Inflammatory macrophage treated with lipopolysaccharide for 1 hour (primary cell): ENCODE measurements at places on chromosomes 12 and 14.

- no peak for DNase-seq
These were observed 11.6 kb downstream of the TNS2 start for GRCh38 chr12:53061404-53062010.

DNA sequence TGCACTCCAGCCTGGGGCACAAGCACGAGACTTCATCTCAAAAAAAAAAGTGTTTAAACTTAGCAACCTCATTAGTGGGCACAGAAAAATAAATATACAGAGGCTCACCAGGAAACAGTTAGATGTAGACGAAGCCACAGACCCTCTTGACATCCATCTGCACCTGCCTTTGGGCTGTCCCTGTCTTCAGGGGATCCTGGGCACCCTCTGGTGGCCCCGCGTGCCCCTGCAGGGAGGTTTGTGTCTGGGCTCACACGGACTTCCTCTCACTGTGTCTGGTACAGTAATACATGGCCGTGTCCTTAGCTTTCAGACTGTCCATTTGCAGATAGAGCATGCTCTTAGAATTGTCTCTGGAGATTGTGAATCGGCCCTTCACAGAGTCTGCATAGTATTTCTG is 916.5 kb downstream of the TMEM121 start:
- no peak for DNase-seq

DNA sequence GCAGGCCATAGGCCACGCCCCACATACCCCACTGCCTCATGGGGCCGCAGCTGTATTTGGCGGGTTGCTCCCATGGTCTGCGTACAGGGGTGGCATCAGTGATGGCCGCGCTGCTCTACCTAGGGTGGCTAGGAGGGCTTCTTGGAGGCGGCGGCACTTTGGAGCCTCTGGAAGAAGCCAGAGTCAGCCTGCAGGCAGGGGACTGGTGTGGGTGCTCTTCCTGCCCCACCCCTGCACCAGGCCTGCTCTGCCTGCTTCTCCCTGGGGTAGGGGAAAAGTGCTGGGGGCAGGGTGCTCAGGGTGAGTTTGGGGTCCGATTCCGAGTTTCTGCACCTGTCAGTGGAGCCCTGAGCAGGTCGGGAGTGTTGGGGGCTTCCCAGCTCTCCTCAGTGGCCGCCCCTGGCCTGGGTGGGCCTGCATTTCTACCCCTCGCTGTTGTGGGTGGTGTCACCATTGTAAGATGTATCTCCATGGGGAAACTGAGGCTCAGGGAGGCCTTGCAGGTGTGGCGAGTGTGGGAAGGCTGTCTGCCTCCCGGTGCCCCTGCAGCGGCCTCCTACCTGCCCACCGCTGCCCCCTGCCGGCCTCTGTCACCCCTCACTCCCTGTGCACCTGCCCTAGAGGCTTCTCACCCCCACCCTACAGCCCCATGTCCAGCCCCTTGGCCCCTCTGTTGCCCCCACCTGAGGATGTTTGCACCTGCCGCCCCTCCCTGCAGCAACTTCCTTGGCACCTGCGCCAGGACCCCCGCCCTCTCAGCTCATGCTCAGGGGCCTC is 5.5 kb downstream of the CEP170B start:
- no peak for DNase-seq

DNA sequence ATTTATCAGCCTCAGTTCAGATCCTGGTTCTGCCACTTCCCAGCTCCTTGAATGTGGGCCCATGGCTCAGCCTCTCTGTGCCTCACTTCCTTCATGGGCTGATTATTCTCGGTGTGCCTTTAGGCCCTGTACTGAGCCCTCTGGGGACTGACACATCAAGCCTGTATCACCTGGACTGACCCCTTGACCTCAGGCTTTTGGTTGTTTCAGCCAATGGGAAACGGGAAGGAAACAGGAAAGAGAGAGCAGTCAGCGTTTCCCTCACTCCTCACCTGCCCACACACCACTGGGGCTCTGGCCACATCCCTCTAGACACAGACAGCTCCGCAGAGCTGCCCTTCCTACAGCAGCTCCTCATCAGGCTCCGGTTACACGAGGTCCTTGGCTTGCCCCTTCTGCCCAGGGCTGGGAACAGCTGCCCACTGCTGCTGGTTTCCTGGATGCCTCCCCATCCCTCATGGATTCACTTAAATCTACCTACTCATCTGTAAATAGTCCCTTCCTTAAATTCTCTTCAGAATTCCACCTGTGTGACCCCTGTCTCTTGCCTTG is 37.0 kb upstream of the ITPR2 start:
- DNase-seq: no peak

DNA sequence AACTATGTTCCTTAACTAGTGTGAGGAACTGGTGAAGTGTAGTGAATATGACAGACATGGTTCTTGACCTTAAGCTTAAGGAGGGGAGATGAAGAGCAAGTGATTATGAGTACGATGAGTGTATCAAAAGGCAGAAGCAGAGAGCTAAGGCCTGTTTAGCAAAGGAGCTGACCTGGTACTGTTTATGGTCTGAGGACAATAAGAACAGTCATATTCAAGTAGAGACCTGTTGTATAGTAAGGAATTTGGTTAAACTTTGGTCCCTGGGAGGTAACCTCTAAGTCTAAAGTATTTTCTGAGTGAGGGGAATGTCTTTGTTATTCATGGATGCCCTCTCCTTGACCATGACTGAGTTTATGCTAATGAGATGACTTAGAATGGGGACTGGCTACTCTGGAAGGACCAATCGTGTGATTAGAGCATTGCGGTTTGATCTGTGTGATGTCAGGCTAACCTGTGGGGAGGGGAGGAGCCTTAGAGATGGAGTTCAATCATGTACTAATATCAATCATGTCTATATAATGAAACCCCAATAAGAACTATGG is 389.3 kb downstream of the BMP4 start:
- no peak for DNase-seq

- no peak for DNase-seq
These were observed 57.6 kb upstream of the SSTR1 start for GRCh38 chr14:38150075-38150474.

GRCh38 chr12:105273601-105274000 is 37.6 kb upstream of the APPL2 start:
- DNase-seq: no peak

DNA sequence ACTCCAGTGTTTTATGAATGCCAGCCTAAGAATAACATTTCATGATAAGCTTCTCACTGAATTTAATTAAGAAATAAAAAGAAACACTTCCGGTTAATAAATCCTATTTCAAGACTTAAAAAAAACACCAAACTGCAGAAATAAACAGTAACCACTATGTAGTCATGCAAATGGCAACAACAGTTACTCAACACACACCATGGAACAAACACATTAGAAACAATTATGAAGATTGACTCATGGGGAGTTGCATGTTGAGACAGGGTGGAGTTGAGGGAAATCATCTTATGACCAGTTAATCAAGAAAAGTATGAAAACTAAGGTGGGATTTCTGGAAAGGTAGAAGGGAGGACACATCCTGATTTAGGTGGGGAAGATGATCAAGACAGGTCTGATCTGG is 52.7 kb downstream of the PLBD1 start:
- peak; percentile 4 for DNase-seq

DNA sequence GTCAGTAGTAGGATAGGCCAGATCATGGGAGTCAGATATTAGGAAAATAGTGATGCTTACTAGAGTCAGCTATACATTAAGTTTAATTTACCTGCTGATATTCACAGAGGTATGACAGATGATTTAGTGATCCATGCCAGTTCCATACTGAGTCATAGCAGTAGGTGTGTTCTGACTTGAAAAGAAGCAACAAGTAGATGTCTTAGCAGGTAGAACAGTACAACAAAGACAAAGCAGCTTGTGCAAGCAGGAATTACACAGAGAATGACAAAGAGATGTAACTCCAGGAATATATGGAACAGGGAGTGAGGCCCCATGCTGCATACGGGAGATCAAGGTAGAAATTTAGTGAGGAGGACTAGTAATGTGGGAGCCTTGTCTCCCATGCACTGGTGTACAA is 556.9 kb downstream of the SLC16A7 start:
- DNase-seq: no peak

- no peak for DNase-seq
These were observed 86.5 kb downstream of the RBM19 start for GRCh38 chr12:113879658-113880057.

- no peak for DNase-seq
These were observed 15.1 kb downstream of the ZFC3H1 start for GRCh38 chr12:71648537-71648936.

DNA sequence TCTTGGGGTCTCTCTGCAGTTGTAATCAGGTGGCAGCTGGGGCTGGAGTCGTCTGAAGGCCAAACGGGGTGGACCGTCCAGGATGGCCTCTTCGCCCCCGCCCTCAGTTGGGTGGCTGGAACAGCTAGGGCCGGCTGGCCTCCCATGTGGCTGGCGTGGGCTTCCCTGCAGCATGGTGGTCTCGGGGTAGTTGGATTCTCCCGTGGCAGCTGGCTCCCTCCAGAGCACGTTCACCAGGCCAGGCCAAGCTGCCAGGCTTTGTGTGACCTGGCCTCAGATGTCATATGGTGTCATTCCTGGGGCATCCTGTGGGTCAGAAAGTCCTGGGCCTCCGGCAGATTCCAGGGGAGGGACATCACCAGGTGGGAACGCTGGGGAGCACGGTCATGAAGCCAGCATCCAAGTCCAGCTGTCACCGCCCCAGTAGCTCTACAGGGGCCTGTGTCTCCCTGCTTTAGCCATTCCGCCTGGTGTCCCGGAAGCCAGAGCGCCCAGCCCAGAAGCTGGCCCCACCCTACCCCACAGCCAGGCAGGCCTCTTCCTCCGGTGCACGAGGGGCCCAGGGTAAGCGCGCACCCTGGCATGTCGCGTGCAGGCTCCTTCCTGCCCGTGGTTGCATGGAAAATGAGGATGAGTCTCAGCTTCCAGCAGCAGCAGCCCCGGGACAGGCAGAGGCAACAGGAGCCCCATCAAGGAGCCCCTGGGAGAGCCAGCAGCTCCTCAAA is 1.3 kb upstream of the NUDT14 start:
- DNase-seq: no peak

DNA sequence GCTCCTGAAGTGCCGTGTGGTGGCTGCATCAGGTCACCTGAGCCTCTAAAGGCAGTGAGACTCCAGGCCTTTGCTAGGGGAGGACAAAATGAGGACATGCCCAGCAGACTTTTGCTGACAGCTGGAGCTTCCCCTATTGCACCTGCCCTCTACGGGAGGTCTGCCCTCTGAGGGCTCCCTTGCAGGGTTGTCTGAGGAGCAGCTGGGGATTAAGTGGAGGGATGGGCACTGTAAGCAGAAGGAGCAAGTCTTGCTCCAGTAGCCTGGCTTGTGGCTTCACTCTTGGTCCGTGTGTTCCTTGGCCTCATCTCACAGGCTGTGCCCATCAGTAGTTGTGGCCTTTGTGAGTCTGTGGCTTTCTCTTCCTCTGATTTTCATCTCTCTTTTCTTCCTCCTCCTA is 66.9 kb upstream of the NRXN3 start:
- DNase-seq: no peak

GRCh38 chr12:100794441-100795173 is at the start of gene ANO4:
TSS of gene ANO4 (plus strand) at chr12:100794776. CDS start at chr12:100901786, 107,010 bp downstream.
- DNase-seq: no peak

DNA sequence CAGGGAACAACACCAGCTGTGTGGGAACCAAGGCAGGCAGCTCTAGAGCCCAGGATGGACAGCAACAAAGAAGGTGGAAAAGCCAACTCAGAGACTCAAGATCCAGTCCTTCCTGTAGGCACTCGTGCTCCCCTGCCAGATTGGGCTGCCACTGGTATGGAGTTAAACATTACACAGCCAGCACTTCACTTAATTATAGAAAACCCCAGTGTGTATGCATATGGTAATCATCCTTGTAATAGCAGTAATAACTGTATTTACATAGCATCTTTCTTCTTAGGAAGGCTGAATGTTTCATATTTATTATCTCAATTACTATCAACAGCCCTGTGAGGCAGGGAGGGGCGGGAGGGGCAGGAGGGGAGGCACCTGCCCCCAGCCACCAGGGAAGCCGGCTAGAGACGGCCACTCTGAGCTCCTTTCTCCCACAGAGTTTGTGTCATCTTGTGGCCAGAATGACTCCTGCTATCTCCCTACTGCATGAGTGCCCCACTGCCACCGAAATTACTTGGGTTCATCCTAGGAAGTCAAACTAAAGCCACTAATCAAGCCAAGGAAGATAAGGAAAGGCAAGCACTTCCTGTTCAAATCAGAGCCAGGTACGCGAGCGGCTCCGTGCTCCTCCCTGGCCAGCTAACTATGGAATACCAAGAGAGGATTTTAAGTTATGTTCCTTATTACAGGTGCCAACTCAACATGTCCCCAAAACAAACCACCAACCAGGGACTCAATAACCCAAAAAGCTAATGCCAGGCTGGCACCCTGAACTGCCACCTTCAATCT is 15.7 kb upstream of the RAB35 start:
- DNase-seq: no peak

- no peak for DNase-seq
These were observed 60.6 kb upstream of the PARP11 start for GRCh38 chr12:3933819-3934192.
